Sigmoid colon (tissue), 7 donors: ENCODE measurements at places on chromosomes 12 and 14. TPM values are rescaled to one million over a fixed set of nuclear protein-coding genes. Genes with fewer than 3 reads are reported as not detected.

The DPY19L2 gene
- total RNA-seq = 13.5 TPM

The MYF5 gene
- not detected for total RNA-seq

DNA sequence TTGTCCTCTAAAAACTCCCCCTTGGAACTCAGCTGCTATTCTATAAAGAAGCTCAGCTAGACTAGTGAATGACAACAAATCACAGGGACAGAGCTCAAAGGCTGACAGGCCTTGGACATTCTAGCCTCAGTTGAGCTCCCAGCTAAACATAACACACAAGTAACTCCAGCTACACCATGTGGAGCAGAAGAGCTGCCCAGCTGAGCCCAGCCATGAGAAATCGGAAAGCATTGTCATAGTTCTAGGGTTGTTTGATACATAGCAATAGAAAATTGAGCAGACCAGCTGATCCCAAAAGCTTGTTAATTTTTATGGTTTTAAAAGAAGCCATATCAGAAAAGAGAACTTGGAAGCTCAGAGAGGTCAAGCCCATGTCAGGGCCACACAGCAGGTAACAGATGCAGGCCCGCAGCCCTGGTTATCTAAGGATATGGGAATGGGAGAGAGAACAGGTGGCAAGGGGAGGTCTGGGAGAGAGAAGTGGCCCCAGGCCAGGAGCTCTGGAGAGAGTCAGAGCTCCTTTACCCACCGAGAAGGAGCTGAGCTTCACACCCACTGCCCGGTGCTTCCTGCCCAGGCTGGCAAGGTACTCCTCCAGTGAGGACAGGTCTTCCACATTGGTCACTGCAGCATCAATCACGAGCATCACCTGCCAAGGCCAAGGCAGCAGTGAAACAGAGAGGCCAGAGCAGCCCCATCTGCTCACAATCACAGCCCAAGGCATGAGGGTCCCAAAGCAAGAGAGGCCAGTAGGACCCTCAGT is 2.9 kb downstream of the NGB start:
- H3K27ac ChIP-seq = no peak overlapping the region
- no peak overlapping the region for H3K4me3 ChIP-seq
- peaks cover 52% of the 10 kb centered on the region for H3K27me3 ChIP-seq
- no peak for DNase-seq

DNA sequence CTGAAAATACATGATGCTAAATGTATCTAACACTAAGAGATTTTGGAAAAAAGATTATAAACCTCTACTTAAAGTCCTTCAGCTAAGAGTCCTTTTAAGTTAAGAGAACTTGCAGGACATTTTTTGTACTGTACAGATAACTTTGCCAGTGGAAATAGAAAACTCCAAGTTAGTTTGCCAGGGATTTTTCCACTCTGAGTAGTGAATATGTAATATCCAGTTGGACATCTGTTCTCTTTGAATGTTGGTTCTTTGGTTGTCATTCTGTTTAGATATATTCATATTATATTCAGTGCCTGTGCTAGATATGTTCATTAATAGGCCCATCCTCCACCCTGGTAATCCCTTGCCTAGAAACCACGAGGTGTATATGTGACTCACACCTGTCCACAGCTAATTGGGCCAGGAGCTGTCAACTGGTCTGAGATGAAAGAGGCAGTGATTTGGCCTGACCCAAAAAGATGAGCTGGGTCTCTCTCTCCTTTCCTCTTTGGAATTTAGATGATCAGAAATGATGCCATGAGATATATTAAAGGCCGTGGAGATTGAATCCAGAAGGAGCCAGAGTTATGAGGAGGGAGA is 261.0 kb upstream of the LRIG3 start:
- no peak overlapping the region for H3K27ac ChIP-seq
- H3K4me1 ChIP-seq = no peaks in the 10 kb centered on the region
- H3K27me3 ChIP-seq = no peaks in the 10 kb centered on the region
- no peak overlapping the region for H3K4me3 ChIP-seq

DNA sequence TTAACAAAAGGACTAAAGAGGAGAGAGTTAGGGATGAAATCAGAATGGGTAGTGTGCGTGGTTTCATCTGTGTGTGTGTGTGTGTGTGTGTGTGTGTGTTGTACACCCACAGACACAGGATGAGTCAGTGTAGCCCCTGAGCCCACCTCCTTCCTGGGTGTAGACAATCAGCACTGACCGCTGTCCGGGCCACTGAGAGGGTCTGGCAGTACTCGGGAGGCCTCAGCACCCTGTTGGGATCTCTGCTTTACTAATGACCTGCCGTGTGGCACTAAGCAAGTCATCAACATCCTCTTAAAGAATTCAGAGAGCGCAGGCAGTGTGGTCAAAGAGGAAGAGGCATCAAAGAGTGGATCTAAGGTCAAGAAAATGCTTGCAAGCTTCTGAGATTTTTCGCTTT is 112.6 kb downstream of the PRMT8 start:
- H3K27me3 ChIP-seq = no peaks in the 10 kb centered on the region
- no peaks in the 10 kb centered on the region for H3K36me3 ChIP-seq
- no peaks in the 10 kb centered on the region for H3K4me1 ChIP-seq
- no peak overlapping the region for H3K27ac ChIP-seq
- no peak overlapping the region for H3K4me3 ChIP-seq

GRCh38 chr12:6840330-6840729 is 395 bp upstream of the GNB3 start:
- H3K4me3 ChIP-seq = no peak overlapping the region
- no peaks in the 10 kb centered on the region for H3K27me3 ChIP-seq
- H3K27ac ChIP-seq = no peak overlapping the region
- H3K36me3 ChIP-seq = peaks cover 4% of the 10 kb centered on the region
